ENCODE measurements at places on chromosomes 16 and 17.

DNA sequence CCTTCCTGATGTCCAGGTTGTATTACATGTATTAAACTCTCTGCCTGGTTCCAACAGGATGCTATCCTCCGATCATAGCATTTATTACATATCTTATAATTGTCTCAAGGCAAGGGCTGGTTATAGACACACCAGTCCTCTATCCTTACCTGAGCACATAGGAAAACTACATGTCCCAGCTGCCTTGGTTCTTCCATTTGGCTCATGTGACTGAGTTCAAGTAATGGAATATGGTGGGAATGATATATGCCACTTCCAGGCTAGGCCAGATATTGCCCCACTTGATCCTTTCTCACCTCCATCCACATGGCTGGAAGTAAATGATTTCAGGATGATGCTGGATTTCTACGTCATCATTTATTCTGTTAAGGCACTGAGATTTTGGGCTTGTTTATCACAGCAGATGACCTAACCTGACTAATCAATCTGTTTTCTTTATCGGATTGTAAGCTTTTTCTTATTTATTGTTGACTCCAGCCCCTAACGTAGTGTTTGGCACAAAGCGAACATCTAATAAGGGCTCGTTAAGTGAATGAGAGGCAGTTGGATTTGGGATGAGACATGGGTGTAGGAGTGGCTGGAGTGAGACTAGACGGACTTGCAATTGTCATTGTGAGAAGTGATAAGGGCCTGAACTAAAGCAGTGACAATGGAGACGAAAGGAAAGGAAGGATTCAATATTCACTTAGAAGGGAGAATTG lies 8.2 kb upstream of the SHISA9 start:
- no peaks in the 10 kb centered on the region for H3K36me3 ChIP-seq
- H3K27me3 ChIP-seq: no peaks in the 10 kb centered on the region
- no peak for DNase-seq
- H3K4me3 ChIP-seq: no peak overlapping the region
- no peak overlapping the region for H3K27ac ChIP-seq

DNA sequence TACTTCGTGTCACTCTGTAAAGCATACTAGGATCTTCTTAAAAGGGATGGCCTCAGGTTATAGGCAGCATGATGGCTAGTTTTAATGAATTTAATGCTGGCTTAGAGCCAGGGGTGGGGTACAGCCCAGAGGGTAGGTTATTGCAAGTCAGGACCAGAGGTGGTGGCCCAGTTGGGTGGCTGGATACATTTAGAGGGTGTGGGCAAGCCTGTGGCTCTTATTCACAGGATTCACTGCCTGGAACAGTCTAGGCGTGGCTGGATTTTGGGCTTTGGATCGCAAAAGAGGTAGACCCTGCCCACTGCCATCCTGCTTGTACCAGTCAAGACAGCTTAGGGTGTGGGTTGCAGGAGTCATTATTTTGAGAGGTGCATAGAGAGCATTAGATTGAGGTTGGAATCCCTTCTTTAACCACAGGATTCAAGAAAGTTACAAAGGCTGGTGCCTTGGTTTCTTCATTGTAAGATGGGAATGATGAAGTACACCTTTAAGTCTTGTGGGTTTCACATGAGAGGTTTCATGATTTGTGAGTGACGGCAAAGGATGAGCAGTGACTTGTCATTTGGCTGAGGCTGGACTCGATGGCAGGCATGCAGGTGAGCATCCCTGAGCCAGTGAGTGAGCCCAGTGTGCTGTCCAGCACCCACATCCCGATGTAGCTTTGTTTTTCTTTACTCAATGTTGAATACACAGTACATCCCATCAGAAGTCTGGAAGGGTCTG lies 85.2 kb downstream of the KSR1 start:
- H3K36me3 ChIP-seq: no peaks in the 10 kb centered on the region
- H3K4me1 ChIP-seq: peaks cover 100% of the 10 kb centered on the region
- H3K27ac ChIP-seq: peak overlapping the region; percentile 98
- H3K27me3 ChIP-seq: no peaks in the 10 kb centered on the region
- H3K4me3 ChIP-seq: no peak overlapping the region
- DNase-seq: no peak

GRCh38 chr16:3674513-3675295 lies 20.2 kb downstream of the DNASE1 start:
- H3K27ac ChIP-seq: no peak overlapping the region
- H3K36me3 ChIP-seq: peaks cover 5% of the 10 kb centered on the region
- no peak for DNase-seq
- no peaks in the 10 kb centered on the region for H3K27me3 ChIP-seq
- H3K4me1 ChIP-seq: no peaks in the 10 kb centered on the region
- H3K4me3 ChIP-seq: no peak overlapping the region

DNA sequence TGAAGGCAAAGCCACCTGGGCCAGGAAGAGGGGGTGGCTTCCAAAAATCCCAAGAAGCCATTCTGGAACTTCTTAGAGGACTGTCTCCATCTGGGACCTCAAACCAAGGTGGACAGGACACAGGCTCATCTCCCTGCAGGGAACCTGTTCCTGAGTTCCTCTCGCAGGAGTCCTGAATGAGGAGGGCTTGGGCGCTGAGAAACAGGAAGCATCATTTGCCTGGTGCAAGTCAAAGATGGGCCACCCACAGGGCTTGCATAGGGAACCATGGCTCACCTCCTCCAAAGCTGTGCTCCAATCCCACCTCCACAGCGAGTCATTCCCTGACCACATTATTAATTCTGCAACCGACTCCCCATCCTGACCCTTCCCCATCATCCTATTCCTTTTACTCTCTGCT lies 55.0 kb upstream of the RPL38 start:
- peaks cover 7% of the 10 kb centered on the region for H3K4me1 ChIP-seq
- H3K4me3 ChIP-seq: no peak overlapping the region
- H3K27me3 ChIP-seq: no peaks in the 10 kb centered on the region
- H3K27ac ChIP-seq: no peak overlapping the region

GRCh38 chr17:41464682-41465081 lies 2.5 kb downstream of the KRT32 start:
- no peak for DNase-seq

GRCh38 chr16:88558457-88559442 lies 11.5 kb upstream of the ZC3H18 start:
- H3K4me3 ChIP-seq: no peak overlapping the region
- H3K27me3 ChIP-seq: no peaks in the 10 kb centered on the region
- peak; percentile 89 for DNase-seq
- peaks cover 13% of the 10 kb centered on the region for H3K4me1 ChIP-seq
- H3K27ac ChIP-seq: no peak overlapping the region

DNA sequence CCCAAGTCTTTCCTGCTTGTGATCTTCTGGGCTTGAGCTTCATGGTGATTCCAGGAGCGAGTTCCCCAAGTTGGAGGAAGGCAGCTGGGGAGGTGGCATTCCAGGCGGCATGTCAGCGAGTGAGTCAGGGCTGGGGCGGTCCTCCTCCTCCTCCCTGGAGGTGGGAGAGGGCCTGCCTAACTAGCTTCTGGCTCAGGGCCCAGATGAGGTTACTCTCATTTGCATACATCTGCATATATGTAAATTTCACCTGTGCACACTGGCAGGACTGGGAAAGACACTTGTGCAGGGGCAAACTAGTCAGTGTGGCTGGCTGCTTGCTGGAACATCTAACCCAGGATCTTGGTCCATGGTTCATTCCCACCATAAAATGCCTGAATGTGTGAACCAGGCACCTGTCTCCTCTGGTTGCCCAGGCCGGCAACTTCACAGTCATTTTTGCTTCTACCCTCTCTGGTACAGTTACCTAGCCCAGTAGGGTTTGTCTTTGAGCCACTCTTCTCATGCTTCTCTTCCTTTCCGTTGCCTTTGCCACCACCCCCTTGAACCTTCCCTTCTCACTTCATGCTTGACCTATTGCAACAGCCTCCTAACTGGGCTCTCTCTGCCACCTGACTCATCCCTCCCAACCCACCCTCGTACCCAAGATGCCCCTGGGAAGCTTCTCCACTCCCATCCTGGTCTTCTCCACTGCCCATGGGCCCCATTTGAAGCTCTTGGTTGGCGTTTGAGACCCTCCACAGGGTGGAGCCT lies 9.6 kb upstream of the DLX4 start:
- H3K4me3 ChIP-seq: no peak overlapping the region
- no peaks in the 10 kb centered on the region for H3K36me3 ChIP-seq
- no peak for DNase-seq
- H3K27me3 ChIP-seq: peaks cover 19% of the 10 kb centered on the region
- H3K4me1 ChIP-seq: peaks cover 8% of the 10 kb centered on the region

DNA sequence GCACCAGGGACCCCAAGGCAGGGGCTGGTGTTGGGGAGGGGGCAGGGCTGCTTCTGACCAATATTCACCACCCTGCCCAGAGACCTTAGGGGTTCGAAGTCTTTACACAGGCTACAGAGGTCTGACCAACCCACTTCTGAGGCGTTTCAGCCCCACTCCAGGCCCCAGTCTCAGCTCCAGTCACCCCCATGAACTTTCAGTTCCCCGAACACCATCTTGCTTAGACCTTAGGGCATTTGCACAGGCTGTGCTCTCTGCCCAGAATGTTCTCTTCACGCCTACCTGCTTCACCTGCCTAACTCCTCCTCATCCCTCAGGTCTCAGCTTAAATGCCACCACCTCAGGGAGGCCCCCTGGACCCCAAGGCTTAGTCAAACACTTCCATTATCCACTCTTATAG lies 25.8 kb upstream of the CPNE2 start:
- no peak overlapping the region for H3K27ac ChIP-seq
- DNase-seq: no peak
- no peaks in the 10 kb centered on the region for H3K27me3 ChIP-seq
- no peaks in the 10 kb centered on the region for H3K4me1 ChIP-seq
- H3K4me3 ChIP-seq: no peak overlapping the region

DNA sequence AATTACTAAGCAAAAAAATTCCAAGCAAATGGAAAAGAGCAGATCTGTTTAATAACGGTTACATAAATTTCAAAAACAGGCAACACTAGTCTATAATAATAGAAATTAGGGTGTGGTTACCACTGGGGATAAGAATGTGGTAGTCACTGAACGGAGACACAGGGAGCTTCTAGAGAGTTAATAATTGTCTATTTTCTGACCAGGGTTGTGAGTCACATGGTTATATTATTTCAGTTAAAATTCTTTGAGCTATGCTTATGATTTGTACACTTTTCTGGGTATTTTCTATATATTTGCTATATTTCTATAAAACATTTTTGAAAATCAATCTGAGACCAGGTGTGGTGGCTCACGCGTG lies 433.9 kb upstream of the MAF start:
- H3K27ac ChIP-seq: no peak overlapping the region
- H3K36me3 ChIP-seq: no peaks in the 10 kb centered on the region
- no peak overlapping the region for H3K4me3 ChIP-seq

DNA sequence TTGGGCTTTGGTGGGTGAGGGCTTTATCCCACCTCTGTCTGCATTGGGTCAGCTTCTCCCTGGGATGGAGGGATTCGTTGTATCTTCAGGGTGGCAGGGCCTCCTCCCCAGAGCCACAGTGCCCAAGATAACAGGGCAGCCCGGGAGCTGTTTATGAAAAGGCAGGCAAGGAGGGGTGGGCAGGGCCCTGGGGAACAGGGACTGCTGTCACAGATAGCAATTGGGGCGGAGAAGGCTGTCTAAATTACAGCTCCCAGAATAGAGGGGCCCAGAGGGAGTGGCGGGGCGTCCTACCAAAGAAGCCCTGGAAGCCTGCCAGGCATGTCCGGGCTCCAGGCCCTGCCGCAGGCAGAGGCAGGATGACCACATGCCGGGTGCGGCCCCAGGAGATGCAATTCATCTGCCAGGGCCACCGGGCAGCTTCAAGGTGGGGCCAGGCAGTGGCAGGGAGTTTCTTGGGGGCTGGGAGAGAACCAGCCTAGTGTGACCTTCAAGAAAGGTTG lies 18.8 kb upstream of the PHOSPHO1 start:
- no peaks in the 10 kb centered on the region for H3K4me1 ChIP-seq
- DNase-seq: no peak
- H3K27me3 ChIP-seq: no peaks in the 10 kb centered on the region
- no peak overlapping the region for H3K4me3 ChIP-seq
- no peaks in the 10 kb centered on the region for H3K36me3 ChIP-seq

GRCh38 chr16:48292452-48292851 lies 45.1 kb upstream of the ABCC11 start:
- H3K27ac ChIP-seq: peak overlapping the region; percentile 47
- H3K27me3 ChIP-seq: no peaks in the 10 kb centered on the region
- no peak overlapping the region for H3K4me3 ChIP-seq
- H3K36me3 ChIP-seq: no peaks in the 10 kb centered on the region

DNA sequence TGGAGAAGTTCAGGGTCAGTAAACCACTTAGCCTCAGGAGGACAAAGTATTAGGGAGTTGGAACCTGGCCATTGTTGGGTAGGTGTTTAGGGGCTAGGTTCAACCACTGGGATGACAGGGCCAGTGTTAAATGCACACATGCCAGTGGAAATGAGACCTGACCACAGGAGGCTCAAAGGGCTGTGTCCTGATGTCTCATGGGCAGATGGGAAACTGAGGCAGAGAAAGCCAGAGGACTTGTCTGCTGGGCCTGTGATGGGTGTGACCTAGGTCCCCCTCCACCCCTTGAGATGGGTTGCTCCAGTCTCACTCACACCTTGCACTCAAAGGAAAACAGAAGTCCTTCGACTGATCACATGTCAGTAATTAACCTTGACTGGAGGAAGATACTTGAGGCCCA lies 16.0 kb downstream of the CPNE2 start:
- no peaks in the 10 kb centered on the region for H3K36me3 ChIP-seq
- H3K27ac ChIP-seq: no peak overlapping the region
- no peak for DNase-seq
- H3K27me3 ChIP-seq: no peaks in the 10 kb centered on the region

GRCh38 chr17:50908140-50908859 lies 42.1 kb upstream of the TOB1 start:
- H3K36me3 ChIP-seq: no peaks in the 10 kb centered on the region
- no peak for DNase-seq
- peak overlapping the region; percentile 95 for H3K27ac ChIP-seq
- H3K27me3 ChIP-seq: no peaks in the 10 kb centered on the region
- H3K4me1 ChIP-seq: peaks cover 96% of the 10 kb centered on the region
- no peak overlapping the region for H3K4me3 ChIP-seq

DNA sequence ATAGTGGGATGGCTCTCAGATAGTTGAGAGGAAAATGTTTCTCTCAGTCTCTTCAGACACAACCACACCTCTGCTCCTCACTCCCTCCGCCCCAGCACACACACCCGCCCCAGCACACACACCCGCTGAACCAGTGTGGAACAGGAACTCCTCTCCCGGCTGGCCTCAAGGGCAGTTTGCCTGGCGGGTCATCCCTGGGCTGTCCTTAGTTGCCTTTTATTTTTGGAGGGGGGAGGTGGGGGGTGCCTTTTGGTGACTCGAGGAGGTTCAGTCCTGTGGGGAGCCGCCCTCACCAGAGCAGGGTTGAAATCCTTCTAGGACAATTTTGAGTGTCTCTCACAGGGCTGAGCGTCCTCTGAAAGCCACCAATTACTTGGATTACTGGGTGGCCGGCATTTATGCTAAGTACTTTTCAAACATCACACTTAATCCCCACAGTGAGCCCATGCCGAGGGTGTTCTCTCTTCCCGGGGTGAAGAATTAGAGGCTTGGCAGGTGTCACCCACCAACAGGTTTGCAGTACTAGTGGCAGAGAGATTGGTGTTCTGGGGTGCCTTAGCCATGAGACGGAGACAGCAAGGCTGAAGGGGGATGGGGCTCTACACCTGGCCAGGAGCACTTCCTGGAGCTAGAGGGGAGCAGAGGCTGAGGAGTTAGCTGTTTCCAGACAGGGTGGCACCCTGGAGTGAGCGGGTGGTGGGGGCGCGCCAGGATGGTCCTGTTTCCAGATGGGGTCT lies 2.8 kb downstream of the RASD1 start:
- H3K27me3 ChIP-seq: no peaks in the 10 kb centered on the region
- no peak for DNase-seq
- no peak overlapping the region for H3K4me3 ChIP-seq
- peaks cover 6% of the 10 kb centered on the region for H3K36me3 ChIP-seq
